ENCODE measurements at places on chromosomes 1 and 21.

DNA sequence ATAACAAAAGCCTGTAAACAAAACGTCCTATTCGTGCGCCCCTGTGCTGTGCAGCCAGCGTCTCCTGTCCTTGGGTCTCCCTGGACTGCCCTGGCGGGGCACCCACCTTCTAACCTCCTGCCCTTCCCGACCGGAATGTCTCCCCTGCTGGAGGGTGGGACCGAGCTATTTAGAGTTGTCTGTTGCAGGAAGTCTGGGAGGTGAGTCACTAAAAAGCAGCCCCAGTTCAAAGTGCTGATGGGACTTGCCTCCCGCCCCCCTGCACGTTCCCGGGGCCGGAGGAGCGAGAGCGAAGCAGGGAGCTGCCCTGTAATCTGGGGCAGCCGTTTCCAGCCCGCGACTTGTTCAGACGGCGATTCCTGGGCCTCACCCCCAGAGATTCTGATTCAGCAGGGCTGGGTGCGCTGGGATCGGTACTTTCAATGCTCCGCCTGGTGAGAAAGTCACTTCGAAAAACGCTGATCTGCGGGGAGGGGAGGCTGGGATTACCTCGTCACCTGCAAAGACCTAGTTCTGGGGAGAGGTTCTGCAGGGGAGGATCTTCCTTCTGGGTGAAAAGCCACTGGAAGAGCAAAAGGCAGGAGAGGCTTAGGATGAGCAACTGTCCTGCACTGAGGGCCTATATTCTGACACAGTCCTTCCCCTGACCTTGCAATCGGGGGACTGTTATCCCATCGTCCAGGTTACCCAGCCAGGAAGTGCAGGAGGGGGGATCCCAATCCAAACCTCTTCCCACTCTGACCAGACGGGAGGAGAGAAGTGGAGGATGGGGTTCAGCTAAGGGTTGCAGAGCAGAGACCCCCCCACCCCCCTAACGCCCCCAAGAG lies 1.2 kb upstream of the DHRS3 start:
- H3K27ac ChIP-seq: peak overlapping the region; percentile 98
- H3K4me3 ChIP-seq: peak overlapping the region; percentile 99

- no peaks in the 10 kb centered on the region for H3K36me3 ChIP-seq
- H3K27ac ChIP-seq: no peak overlapping the region
- DNase-seq: no peak
- H3K4me3 ChIP-seq: no peak overlapping the region
- no peaks in the 10 kb centered on the region for H3K27me3 ChIP-seq
Measured at GRCh38 chr1:187336441-187337168, 507.9 kb downstream of the PLA2G4A start.

DNA sequence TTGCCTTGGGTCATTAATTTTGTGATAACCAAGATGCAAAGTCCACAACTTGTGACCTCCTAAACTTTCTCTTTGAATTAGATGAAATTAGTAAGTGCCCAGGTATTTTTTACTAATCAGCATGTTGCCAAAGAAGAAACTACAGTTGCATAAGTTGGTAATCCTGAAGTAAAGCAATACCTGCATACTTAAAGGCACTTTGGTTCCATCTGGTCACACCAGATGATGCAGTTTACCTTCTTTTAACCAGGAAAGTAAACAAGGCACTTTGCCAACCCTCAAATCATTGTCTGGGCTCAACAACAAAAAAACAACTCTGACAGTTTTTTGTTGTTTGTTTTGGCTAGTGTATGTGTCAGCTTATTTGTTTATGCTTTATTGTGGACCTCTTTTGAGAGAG lies 55.5 kb upstream of the DYNLT5 start:
- DNase-seq: no peak
- no peaks in the 10 kb centered on the region for H3K27me3 ChIP-seq
- no peak overlapping the region for H3K4me3 ChIP-seq
- no peak overlapping the region for H3K27ac ChIP-seq

- no peak overlapping the region for H3K27ac ChIP-seq
- H3K36me3 ChIP-seq: no peaks in the 10 kb centered on the region
- no peak overlapping the region for H3K4me3 ChIP-seq
- H3K27me3 ChIP-seq: peaks cover 10% of the 10 kb centered on the region
- H3K4me1 ChIP-seq: peaks cover 25% of the 10 kb centered on the region
- DNase-seq: no peak
Measured at GRCh38 chr1:86775395-86775794, 71.0 kb downstream of the SH3GLB1 start.

- H3K27ac ChIP-seq: no peak overlapping the region
- H3K36me3 ChIP-seq: no peaks in the 10 kb centered on the region
- no peaks in the 10 kb centered on the region for H3K4me1 ChIP-seq
- H3K4me3 ChIP-seq: no peak overlapping the region
- peaks cover 58% of the 10 kb centered on the region for H3K27me3 ChIP-seq
Measured at GRCh38 chr1:156346636-156347035, 8.3 kb downstream of the TSACC start.

GRCh38 chr1:25683731-25684130 lies 67.1 kb downstream of the MAN1C1 start:
- peaks cover 4% of the 10 kb centered on the region for H3K27me3 ChIP-seq
- no peaks in the 10 kb centered on the region for H3K36me3 ChIP-seq
- peaks cover 18% of the 10 kb centered on the region for H3K4me1 ChIP-seq
- DNase-seq: no peak

- H3K27me3 ChIP-seq: no peaks in the 10 kb centered on the region
- no peak overlapping the region for H3K27ac ChIP-seq
- peaks cover 21% of the 10 kb centered on the region for H3K36me3 ChIP-seq
- DNase-seq: no peak
- peaks cover 13% of the 10 kb centered on the region for H3K4me1 ChIP-seq
Measured at GRCh38 chr1:93353286-93353685, 7.6 kb downstream of the DR1 start.

DNA sequence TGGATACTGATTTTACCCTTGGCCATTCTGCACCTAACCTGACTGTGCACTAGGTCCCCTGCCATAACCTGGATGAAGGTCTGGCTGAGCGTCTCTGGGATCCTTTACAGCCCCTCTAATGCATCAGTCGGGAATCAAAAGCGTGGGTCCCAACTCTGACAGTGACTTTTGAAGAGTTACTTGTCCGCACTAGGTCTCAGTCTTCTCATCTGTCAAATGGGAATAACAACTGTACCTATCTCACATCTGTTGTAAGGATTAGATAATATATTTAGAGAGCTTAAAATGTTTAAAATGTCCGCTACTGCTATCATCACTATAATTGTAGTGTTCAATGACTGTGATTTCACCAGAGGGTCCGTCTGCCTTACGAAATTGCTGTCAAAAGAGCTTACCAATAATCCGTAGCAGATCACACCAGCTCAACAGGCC lies 746 bp downstream of the TADA1 start:
- peaks cover 37% of the 10 kb centered on the region for H3K4me1 ChIP-seq
- peaks cover 8% of the 10 kb centered on the region for H3K36me3 ChIP-seq
- H3K27ac ChIP-seq: peak overlapping the region; percentile 68
- DNase-seq: no peak

- H3K27me3 ChIP-seq: no peaks in the 10 kb centered on the region
- no peak overlapping the region for H3K27ac ChIP-seq
- peaks cover 8% of the 10 kb centered on the region for H3K4me1 ChIP-seq
- H3K36me3 ChIP-seq: peaks cover 8% of the 10 kb centered on the region
- no peak overlapping the region for H3K4me3 ChIP-seq
Measured at GRCh38 chr1:83026745-83027144, 972.2 kb downstream of the TTLL7 start.

- no peak for DNase-seq
- H3K4me3 ChIP-seq: no peak overlapping the region
- peaks cover 52% of the 10 kb centered on the region for H3K4me1 ChIP-seq
- H3K27me3 ChIP-seq: no peaks in the 10 kb centered on the region
Measured at GRCh38 chr1:91781901-91782622, 103.9 kb downstream of the TGFBR3 start.

- H3K4me3 ChIP-seq: no peak overlapping the region
- no peak overlapping the region for H3K27ac ChIP-seq
- H3K27me3 ChIP-seq: peaks cover 34% of the 10 kb centered on the region
- H3K4me1 ChIP-seq: peaks cover 29% of the 10 kb centered on the region
- DNase-seq: no peak
Measured at GRCh38 chr1:242432491-242433095, 91.9 kb downstream of the PLD5 start.

DNA sequence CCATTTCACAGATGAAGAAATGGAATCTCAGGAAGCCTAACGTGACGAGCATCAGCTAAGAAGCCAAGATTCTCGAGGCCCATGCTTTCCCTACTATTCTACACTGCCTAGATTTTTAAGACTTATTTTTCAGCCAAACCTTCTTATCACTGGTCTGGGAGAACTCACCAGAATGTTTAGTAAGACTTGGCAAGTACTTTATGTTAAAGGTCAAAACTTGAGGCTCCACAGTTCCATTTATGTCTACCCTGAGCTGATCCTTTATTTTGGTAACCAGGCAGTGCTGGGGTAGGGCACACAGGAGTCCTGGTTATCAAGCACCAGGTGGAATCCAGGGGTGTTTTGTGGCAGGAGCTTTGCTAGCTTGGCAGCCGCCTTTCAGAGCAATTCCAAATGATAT lies 16.8 kb downstream of the PLXNA2 start:
- peak overlapping the region; percentile 72 for H3K4me3 ChIP-seq
- peaks cover 84% of the 10 kb centered on the region for H3K4me1 ChIP-seq
- peaks cover 31% of the 10 kb centered on the region for H3K36me3 ChIP-seq
- no peak overlapping the region for H3K27ac ChIP-seq
- H3K27me3 ChIP-seq: no peaks in the 10 kb centered on the region
- DNase-seq: no peak

DNA sequence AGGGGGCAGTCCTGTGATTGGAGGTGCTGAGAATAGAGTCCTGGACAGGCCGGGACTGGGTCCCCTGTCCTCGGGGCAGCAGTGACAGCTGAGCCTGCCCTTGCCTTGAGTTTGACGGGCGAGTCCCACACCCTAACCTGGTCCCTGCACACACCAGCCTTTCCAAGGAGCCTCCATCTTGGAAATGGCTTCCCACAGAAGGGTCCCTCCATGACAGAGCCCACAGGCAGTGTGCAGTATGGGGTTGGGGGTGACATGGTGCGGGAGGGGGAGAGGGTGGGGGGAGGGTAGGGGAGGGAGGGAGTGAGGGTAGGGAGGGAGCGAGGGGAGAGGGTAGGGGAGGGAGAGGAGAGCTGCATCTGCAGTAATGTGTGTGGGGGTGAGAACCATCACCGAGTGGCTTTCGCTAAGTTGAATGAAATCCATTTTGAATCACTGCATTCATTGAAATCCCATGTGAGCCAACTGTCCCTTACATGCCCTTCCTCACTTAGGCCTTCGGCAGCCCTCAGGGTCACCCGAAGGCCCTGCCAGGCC lies 10.1 kb upstream of the TMEM52 start:
- H3K4me1 ChIP-seq: no peaks in the 10 kb centered on the region
- H3K27me3 ChIP-seq: no peaks in the 10 kb centered on the region
- H3K27ac ChIP-seq: no peak overlapping the region
- no peaks in the 10 kb centered on the region for H3K36me3 ChIP-seq
- H3K4me3 ChIP-seq: no peak overlapping the region

- no peak overlapping the region for H3K4me3 ChIP-seq
- no peak for DNase-seq
- H3K27ac ChIP-seq: no peak overlapping the region
- no peaks in the 10 kb centered on the region for H3K36me3 ChIP-seq
Measured at GRCh38 chr1:164087906-164088453, 471.0 kb upstream of the PBX1 start.

DNA sequence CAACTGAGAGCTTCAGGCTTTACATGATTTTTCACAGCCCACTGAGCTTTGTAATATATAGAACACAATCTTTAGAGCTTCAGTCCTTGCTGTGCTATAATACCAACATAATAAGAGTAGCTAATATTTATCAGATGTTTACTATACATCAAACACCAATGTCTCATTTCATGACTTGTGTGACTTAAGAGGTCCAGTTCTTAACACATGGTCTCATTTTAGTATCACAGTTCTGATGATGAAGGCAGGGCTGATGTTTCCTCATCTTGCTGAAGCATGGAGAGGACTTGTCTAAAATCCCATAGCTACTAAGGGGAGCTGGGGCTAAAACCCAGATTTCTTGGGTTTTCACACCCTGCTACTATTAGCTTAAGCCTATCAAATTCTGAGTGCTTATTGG lies 5.5 kb downstream of the MTR start:
- H3K4me1 ChIP-seq: peaks cover 19% of the 10 kb centered on the region
- DNase-seq: no peak
- no peak overlapping the region for H3K27ac ChIP-seq
- no peaks in the 10 kb centered on the region for H3K27me3 ChIP-seq
- no peak overlapping the region for H3K4me3 ChIP-seq

- H3K27me3 ChIP-seq: no peaks in the 10 kb centered on the region
- H3K4me3 ChIP-seq: no peak overlapping the region
- DNase-seq: no peak
- H3K27ac ChIP-seq: no peak overlapping the region
- H3K4me1 ChIP-seq: peaks cover 15% of the 10 kb centered on the region
- peaks cover 12% of the 10 kb centered on the region for H3K36me3 ChIP-seq
Measured at GRCh38 chr1:21773585-21773984, 9.4 kb downstream of the USP48 start.
